Cardiac septum (tissue), 1 donor: ENCODE measurements at places on chromosomes 3 and 15. TPM values are rescaled to one million over a fixed set of nuclear protein-coding genes. Genes with fewer than 3 reads are reported as not detected.

Gene CEMIP
- 0.46 TPM for total RNA-seq

Gene ARPP21
- not detected for total RNA-seq

Gene EIF5A2
- total RNA-seq, result 9.9 TPM

Gene GREM1
- 0.59 TPM for total RNA-seq

Gene FOXB1
- total RNA-seq, result not detected

Gene SPATA12
- not detected for total RNA-seq

Gene ADAMTSL3
- 9.8 TPM for total RNA-seq

Gene ANKRD28
- total RNA-seq, result 23.5 TPM

Gene KLHDC8B
- 132 TPM for total RNA-seq

Gene C2CD4A
- 0.05 TPM for total RNA-seq

GRCh38 chr3:156688632-156689452 is 14.5 kb downstream of the TIPARP start:
- no peak for DNase-seq

GRCh38 chr3:63523100-63523499 is 129.4 kb upstream of the SNTN start:
- DNase-seq, result no peak

- DNase-seq, result no peak
These were observed 172.2 kb downstream of the PPM1L start for GRCh38 chr3:160928183-160928726.

- no peak for DNase-seq
These were observed 243.2 kb downstream of the MBNL1 start for GRCh38 chr3:152511904-152512303.

DNA sequence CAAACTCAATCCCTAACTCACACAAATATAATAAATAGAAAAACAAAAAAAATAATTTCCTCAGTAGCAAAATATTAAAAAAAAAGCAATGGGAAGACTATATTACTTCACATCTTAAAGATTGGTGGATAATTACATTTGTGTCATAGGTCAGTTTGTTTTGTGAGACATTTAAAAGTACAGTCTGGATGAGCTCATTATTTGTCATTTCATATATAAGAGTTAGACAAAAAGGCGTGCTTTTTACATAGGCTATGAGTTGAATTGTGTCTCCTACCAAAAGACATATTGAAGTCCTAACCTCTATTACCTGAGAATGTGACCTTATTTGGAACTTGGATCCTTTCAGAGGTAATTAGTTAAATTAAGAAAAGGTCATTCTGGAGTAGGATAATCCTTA is 710.1 kb upstream of the CBLB start:
- DNase-seq, result no peak

GRCh38 chr3:179286331-179286730 is 35.4 kb upstream of the KCNMB3 start:
- DNase-seq, result no peak

DNA sequence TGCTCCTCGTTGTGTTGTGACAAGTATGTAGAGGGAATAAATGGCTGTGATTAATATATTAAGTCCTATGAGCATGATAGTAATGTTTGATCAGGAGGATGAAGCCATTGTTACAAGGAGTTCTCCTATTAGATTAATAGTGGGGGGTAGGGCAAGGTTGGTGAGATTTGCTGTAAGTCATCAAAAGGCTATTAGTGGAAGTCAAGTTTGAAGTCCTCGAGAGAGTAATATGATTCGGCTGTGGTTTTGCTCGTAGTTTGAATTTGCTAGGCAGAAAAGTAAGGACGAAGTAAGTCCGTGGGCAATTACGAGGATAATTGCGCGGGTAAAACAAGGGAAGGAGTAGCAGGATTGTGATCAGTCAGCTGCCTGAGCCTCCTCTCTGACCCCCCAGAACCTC is 26.0 kb upstream of the BUB1B start:
- no peak for DNase-seq

DNA sequence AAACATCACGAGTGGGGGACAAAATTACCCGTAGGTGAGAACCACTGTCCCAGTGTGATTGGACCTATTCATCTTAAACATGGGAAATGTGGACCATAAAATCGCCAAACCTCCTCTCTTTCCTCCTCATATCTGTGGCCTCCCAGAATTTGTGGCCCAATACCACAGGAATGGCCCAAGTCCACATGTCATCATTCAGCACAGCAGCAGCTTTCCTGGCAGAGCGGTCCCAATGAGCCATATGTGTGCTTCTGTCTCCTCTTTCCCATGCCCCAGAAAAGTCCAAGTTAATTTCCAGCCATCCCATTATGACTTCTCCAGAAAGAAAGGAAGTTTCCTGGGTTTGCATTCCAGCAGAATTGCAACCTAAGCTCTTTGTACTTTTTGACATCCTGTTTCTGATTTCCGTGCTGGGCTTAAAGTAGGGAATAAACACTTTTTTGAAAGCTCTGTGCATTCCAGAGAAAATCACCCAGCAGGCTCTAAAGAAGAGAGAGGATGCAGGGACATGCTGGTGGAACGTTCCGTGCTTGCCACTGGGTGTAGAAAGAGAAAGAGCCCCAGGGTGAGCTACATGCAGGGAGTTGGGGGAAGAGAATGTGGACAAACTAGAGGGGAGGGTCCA is 259.4 kb upstream of the PROK2 start:
- DNase-seq, result no peak

GRCh38 chr3:133264920-133265319 is 134.9 kb upstream of the BFSP2 start:
- DNase-seq, result no peak

DNA sequence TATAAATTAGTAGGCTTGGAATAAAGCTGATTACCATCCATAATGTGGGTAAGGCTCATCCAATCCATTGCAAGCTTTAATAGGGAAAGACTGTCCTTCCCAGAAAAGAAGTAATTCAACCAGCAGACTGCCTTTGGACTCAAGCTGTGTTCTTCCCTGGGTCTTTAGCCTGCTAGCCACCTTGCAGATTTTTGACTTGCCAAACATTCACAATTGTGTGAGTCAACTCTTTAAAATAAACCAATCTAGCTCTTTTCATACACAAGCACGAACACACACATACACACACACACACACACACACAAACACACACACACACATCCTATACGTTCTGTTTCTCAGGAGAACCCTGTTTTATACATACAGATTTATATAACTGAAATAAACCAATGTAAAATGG is 248.1 kb downstream of the NAALADL2 start:
- DNase-seq, result no peak

DNA sequence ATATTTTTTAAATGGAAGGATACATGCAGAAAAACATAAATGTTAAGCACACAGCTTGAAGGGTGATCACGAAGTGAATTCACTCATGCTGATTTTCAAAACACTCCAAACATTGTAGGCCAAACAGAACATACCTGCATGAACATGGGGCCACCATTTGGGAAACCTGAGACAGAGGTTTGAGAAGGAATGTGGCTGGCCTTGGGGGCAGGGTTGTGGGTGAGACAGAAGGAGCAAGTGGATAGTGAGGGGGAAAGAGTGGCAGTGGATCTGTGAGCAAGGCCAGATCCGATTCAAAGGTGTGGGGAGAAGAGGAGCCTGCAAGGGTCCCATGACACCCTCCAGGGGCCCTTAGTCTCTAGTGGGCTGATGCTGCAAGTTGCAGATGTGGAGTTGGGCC is 94.9 kb downstream of the HMG20A start:
- DNase-seq, result no peak

- DNase-seq, result no peak
These were observed 30.9 kb downstream of the C3orf18 start for GRCh38 chr3:50536471-50537180.

- DNase-seq, result peak; percentile 41
These were observed 106.3 kb downstream of the LRRK1 start for GRCh38 chr15:101025501-101025885.

GRCh38 chr3:138063416-138063815 is 52.0 kb downstream of the DZIP1L start:
- DNase-seq, result no peak

DNA sequence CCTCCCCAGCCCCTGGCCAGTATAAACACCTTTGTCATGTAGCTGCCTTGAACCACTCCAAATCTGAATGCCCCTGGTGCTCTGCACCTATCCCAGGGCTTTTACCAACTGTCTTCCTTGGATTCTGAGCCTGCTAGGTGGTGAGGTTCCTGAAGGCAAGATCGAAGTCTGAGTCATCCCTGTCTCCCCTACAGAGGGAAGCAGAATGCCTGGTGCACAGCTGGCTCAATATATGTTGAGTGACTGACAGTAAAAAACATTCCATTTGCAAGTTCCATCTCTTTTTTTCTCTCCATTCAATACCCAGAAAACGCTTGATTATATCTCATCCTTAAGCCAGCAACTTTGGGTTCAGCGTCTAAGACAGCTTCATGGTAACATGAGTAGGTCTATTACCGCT is 24.7 kb downstream of the SLC24A1 start:
- DNase-seq, result no peak

GRCh38 chr3:65128346-65128745 is 440.5 kb upstream of the ADAMTS9 start:
- no peak for DNase-seq

GRCh38 chr3:31275038-31275572 is 257.6 kb upstream of the STT3B start:
- no peak for DNase-seq

GRCh38 chr3:145087038-145087437 is 1073.9 kb downstream of the PLOD2 start:
- DNase-seq, result no peak

DNA sequence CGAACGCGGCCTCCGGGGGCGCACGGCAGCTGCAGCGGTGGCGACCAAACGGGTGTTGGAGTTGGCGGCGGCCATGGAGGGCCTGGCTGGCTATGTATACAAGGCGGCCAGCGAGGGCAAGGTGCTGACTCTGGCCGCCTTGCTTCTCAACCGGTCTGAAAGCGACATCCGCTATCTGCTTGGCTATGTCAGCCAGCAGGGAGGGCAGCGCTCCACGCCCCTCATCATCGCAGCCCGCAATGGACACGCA is 725 bp downstream of the FEM1B start:
- no peak for DNase-seq

- DNase-seq, result peak; percentile 67
These were observed 46.5 kb downstream of the FAM174B start for GRCh38 chr15:92608866-92609700.

DNA sequence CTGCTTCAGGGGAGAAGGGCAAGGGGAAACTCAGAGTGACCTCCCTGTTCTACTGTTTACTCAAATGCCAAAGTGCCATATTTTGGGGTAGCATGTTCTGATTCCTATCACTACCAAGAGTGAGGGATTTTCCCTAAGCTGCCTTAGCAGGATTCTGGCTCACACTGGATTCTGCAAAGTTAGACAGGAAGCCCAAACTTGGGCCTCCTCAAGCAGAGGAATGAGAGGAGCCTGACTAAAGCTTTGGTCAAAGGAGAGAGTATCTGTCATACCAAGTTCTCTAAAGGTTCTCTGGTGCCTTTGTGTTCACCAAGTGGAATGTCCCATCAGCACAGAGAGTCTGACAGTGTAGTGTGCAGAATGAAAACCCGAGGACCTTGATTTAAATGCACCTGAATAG is 8.8 kb upstream of the RARB start:
- DNase-seq, result no peak

DNA sequence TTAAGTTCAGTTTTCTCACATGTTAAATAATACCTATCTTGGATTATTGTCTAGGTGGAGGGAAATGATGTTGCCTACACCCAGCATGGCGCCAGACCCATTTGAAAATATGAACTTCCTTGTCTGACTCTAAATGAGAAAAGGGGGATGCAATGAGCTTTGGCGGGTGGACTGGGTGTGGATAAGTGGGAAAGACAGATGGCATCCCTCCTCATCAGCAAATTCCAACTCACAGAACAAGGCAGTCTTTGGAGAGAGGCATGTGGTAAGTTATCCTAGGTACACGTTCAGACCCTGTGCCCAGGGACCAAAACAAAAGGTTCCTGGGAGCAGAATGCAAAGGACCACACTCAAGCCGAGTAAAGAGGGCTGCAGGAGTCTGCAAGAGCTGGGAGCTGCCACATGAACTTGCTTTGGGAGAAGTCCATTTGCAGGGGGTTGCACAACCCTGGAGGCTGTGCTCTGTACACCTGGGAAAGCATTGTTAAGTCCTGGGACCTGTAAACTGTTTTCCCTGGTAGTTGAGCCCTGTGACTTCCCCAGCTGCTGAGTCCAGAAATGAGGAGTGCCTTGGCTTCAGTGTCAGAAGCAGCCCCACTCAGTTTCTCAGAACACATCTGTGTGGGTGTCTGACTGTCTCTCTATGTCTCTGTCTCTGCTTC is 102.3 kb upstream of the TPM1 start:
- DNase-seq, result no peak

GRCh38 chr3:81985996-81986723 is 224.7 kb upstream of the GBE1 start:
- no peak for DNase-seq

GRCh38 chr15:30859091-30859874 is 44.4 kb upstream of the FAN1 start:
- no peak for DNase-seq
